ENCODE measurements at places on chromosomes 5 and 9. TPM values are rescaled to one million over a fixed set of nuclear protein-coding genes. Genes with fewer than 3 reads are reported as not detected.

The FOXD4L4 gene
- total RNA-seq: not detected

DNA sequence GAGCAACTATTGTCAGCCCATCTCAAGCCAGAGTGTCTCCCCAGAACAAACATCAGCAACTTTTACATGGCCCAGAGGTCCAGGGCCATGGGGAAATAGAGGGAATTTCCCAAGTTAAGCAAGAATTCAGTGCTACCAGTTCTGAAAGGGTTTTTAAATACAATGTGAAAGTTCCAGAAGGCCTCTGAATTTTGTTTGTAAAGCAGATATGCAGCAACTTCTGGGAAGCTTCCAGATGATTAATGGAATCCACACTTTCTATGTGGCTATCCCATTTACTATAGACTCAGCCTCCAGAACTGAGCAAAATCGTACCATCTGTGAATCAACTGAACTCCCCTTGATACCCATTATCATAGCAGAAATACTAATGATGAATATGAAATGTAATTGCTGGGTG, 93.8 kb downstream of the FEM1C start:
- no peak for DNase-seq

DNA sequence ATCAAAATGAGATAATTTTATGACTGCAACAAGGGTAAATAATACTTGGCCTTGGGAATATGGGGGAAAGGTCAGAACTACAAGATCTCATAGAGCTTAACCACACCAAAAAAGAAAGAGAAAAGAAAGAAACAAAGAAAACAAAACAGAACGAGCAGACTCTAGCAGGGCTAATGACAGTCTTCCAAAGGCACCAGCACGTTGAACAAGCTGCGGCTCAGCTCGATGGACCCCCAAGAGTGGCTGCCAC, 689 bp downstream of the AK3 start:
- DNase-seq: no peak

GRCh38 chr9:32942755-32943460, 58.5 kb downstream of the APTX start:
- DNase-seq: no peak

DNA sequence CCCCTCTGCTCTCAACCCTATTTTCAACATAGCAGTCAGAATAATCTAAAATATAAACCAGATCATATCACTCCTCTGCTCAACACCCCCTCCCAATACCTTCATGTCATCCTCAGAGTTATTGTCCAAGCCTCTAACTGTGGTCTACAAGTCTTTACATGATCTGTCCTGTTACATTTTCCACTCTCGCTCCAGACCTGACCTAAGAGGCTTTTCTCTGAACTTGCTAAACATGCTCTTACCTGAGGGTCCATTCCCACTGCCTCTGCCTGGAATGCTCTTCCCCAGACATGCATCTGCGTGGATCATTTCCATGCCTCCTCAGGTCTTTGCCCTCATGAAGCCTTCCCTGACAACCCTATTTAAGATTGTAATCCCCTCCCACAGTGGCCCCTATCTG, 12.0 kb downstream of the NIPSNAP3B start:
- no peak for DNase-seq

DNA sequence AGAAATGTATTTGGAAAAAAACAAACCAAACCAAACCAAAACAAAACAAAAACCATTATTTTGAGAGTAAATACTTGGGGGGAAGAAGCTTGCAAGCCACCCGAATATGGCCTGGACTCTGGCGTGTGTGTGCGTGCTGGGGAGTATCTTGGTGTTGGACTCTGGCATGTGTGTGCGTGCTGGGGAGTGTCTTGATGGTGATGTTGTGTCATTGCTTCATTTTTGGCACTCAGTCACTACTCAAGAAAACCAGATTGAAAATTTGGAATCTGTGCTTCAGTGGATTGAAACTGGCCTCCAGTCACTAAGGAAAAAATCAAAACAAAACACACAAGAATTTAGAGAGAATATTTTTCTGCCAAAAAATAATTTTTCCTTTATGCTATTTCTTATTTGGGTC, 76.1 kb downstream of the ARRDC3 start:
- DNase-seq: no peak

- DNase-seq: no peak
Measured at GRCh38 chr5:95847261-95847592, 24.7 kb upstream of the GLRX start.

GRCh38 chr5:150057052-150057451, 29.3 kb downstream of the CSF1R start:
- no peak for DNase-seq

DNA sequence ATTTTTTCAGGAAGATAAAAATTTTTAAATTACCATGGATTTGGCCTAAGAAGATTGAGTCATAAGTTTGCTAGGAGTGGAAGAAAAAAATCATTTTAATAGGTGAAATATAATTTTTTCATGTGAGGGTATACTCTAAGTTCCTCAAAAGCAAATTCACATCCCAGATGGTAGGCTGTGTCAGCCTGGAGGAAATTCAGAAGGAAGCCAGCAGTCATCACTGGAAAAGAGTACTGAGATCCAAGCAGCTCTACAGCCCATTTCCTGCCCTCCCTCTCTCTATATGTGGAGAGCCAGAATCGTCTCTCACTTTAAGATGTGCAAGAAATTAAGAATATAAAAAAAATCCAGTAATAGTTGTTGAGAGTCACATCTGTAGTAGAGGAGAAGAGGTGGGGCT, 126.5 kb upstream of the CDH18 start:
- no peak for DNase-seq

The TNFSF15 gene
- total RNA-seq: 0.74 TPM

The ENTR1 gene
- 60.4 TPM for total RNA-seq

DNA sequence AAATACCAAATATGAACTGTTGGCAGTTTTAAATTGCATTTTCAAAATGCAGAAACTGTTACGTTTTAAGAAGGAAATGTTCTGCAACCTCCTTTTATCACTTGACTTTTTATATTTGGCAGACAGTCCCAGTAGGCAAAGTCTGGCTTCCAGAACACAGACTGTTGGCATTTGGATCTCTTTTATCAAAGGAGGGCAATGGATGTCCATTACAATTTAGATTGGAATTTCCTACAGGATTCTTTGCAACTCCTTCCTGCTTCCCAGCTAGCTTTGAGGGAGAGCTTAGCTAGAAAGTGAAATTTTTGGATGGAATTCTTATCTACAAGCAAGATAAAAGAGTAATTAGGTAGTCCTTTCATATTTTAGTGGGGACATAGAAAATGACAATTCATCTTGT, 142.6 kb downstream of the SLF1 start:
- DNase-seq: no peak

The SPARC gene
- total RNA-seq: 273 TPM

The AUH gene
- 39.0 TPM for total RNA-seq

GRCh38 chr9:108125625-108126024, 636.1 kb upstream of the KLF4 start:
- no peak for DNase-seq

The NUP214 gene
- total RNA-seq: 70.2 TPM

DNA sequence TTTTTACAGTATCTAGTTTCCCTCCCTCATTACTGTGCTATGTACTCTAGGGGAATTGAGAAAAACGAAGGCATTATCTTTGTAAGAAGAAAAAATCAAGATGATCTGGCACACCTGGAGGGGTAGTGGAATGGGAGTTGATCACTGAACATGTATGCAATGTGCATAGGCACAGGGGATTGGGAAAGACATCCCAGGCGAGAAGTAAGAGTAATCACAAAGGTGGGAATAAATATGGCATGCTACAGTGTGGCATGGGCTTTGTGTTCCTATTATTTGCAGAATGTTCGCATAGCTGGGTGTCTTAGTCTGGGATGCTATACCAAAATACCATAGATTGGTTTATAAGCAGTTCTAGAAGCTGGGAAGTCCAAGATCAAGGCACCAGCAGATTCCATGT, 130.6 kb downstream of the SMARCA2 start:
- no peak for DNase-seq

DNA sequence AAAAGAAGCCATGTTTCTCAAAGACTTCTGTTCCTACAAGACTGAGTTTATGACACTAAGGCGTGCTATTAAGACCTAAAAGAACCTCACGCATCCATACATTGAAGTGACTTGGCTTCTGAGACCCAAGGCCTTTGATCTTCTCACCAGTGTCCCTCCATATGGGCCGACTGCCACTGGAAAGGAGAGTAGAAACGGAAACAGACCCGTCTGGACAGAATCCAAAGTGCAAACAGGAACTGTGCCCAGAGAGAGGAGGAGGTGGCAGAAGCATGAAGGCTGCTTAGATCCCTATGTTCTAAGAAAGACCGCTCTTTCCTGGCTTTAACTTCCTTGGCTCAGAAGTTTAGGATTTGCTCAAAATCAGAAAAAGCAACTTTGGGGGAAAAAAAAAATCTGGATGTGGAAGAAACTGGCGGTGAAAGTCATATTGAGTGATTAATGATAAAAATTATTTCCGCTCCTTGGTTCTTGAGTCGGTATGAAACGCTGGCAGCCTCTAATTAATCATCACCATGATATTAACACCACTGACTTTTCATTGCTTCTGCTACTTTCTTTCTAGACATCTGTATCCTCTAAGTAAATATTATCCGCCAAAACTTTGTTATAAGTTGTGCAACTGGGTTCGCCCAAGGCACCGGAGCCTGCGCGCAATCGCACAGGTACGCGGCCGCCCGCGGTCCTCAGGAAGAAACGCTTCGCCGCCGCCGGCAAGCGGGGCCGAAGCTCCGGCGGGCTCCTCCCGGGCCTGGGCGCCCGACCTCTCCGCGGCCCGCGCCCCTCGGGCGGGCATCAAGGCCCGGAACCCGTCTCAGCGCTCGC, 726 bp downstream of the DAP start:
- DNase-seq: no peak

- no peak for DNase-seq
Measured at GRCh38 chr5:98066910-98067309, 706.6 kb upstream of the RGMB start.

DNA sequence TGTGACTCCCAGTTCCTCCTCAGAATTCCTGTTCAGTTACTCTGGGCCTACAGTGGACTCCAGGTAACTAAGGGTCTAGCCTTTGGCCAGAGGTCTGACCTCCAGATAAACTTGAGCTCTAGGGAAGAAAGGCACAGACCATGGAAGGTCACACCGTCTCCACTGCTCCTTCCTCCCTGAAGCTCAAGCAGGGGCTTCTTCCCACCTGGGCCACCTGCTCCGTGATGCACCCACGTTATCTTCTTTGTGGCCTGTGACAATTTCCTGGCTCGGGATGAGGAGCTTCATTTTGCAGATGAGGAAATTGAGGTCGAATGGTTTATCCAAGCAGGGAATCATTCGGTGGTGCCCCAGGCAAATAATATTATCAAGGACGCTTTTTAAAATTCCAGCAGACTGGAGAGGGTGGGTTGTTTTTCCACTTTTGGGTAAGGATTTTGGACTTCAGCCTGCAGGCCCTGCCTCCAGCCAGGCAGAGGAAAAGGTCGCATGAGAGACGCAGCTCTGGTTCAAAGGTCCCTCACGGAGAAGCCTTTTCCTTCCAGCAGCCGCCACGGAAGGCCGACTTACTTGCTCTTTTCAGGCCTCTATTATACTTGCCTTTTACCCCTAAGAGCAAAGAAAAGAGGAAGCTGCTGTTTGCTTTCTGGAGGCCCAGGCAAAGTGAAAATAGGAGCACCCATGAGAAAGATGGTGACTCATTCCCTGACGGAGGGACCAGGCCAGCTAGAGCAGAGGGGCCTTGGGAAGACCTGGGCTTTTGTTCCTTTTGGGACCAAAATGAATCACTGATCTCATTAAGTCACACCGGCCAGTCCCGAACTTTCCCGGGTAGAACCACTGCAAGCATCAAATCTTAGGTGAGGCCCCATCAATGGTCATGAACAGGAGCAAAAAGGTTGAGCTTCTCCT, 22.8 kb upstream of the DUSP1 start:
- DNase-seq: no peak

GRCh38 chr5:72107131-72107900, at the start of gene MAP1B:
Gene MAP1B (plus strand): TSS chr5:72107475. CDS start chr5:72107532, 57 bp downstream.
- DNase-seq: no peak

DNA sequence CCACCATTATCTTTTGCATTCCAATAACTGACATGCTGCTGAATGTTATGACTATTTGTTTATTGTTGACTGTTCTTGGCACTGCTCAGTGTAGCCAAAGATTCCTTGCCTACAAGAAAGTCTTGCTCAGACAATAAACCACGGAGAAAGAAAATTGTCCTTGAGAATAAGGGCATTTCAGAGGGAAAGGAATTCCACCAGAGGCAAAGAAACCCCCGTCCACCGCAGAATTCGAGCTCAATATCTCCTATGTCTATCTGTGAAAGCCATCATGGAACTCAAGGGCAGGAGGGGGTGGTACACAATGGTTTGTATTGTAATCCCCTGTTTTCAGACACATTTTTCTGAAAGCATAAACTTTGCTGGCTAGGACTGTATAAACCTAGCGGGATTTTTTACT, 70.3 kb upstream of the ADAMTS16 start:
- DNase-seq: no peak

GRCh38 chr5:111229871-111230810, 6.0 kb downstream of the CAMK4 start:
- no peak for DNase-seq

DNA sequence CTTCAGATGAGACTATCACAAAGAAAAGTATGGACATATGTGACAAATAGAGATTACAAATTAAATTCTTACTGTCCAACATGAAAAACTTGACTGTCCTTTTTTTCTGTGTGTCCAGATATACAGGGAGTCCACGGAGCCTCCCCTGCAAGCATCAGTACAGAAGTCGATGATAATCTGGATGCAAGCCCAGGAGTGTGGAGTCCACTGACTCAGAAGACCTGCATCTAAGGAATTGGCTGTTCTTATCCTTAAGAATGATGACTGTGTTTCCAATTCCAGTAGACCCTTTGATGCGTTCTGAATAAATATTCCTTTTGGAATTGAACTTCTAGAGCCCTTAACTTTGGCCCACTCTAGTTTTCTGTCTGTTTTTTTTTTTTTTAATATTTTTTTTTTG, 56.7 kb upstream of the TAF11L2 start:
- DNase-seq: no peak

GRCh38 chr9:34809504-34810186, 99.7 kb upstream of the CCL21 start:
- no peak for DNase-seq

DNA sequence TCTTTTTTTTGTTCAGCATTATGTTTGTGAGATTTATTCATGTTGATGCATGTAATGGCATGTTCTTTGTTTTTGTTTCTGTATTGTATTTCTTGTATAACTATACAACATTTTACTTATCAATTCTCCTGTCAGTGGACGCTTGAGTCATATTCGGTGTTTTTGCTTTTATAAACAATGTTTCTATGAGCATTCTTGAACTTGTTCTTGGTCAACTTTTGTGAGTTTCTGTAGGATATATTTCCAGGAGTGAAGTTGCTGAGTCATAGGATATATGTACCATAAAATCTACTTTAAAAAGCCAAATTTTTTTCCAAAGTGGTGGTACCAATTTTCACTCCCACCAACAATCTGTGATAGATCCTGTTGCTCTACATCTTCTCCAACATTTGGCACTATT, 104.8 kb downstream of the VCAN start:
- no peak for DNase-seq

Data from vagina (tissue), 2 donors.